ENCODE measurements at places on chromosomes 5 and 9.

- no peak for DNase-seq
Measured at GRCh38 chr5:124034963-124035362, 523.0 kb downstream of the CSNK1G3 start.

DNA sequence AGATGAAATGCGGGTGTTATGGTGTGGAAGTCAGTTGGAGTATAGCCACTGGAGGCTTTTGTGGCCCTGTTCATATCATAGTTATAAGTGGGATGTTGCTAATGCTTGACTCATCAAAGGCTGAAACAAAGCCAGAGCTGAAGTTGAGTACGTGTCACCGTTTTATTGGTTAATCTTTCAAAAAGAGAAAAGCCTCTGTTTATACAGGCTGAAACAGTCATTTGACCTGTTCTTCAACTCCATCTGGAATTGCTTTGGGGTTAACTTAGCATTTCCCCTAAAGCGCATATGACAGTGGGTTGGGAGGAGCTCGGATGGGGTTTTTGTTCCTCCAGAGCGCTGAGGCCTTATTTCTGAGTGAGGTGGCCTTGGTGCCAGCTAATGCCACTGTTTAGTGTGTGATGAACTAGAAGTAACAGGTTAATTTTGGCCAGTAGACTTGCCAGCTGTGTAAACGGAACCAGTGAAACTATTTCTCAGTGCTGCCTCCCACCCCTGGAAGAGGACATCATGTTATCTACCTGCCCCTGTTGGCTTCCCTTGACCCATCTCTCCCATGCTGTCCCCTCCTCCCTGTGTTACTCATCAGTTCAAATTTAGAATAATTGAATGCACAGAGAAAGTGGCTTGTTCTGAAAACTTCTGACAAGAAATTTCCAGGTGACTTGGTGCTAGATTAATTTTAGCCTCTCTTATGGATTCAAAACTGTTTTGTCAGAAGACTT is 34.2 kb downstream of the MTAP start:
- no peak for DNase-seq

DNA sequence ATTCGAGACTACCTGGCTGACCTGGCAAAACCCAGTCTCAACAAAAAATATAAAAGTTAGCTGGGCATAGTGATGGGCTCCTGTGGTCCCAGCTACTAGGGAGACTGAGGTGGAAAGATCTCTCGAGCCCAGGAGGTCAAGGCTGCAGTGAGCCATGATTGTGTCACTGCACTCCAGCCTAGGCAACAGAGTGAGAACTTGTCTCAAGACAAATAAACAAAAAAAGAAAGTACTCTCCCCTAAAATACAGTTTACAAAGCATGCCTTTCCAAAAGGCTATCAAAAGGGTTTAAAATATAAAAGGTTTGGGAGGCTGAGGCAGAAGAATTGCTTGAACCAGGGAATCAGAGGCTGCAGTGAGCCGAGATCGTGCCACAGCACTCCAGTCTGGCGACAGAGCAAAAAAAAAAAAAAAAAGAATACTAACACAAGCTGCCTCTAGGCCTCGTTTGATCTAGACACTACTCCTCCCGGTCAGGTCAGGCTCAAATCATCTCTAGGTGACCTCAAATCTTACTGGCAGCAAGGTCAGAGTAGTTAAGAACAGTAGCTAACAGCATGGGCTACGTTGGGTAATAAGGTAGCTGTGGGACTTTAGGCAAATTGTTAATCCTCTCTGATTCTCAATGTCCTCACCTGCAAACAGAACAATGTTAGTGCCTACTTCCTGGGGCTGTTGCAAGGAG is 9.3 kb downstream of the NAIF1 start:
- no peak for DNase-seq

DNA sequence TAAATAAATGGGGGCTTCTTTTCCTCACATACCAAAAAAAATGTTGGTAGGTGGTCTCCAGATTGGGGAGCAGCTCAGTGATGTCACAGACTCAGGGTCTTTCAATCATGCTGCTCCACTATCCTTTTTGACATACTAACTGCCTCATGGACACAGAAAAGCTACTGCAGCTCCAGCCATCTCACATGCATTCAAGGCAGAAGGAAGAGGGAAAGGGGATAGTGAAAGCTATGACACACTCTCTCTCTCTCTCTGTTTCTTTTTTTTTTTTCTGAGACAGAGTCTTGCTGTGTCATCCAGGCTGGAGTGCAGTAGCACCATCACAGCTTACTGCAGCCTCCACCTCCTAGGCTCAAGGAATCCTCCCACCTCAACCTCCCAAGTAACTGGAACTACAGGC is 7.9 kb upstream of the ADGRD2 start:
- DNase-seq, result no peak
